ENCODE measurements at places on chromosomes 6 and 20. TPM values are rescaled to one million over a fixed set of nuclear protein-coding genes. Genes with fewer than 3 reads are reported as not detected.

Gene PRPH2
- not detected for total RNA-seq

Gene LCA5
- total RNA-seq = 0.39 TPM

Gene LST1
- total RNA-seq = not detected

Gene GNAS-AS1
- not detected for total RNA-seq

Gene RNF182
- total RNA-seq = 3.5 TPM

Gene NT5E
- total RNA-seq = 21.7 TPM

Gene TCP11
- not detected for total RNA-seq
